NCI-H1048 (cell line): ENCODE measurements at places on chromosomes 16 and 17.

GRCh38 chr16:58121132-58121531 is 8.0 kb downstream of the CFAP20 start:
- no peak for DNase-seq

- DNase-seq: no peak
Observed at GRCh38 chr16:3038896-3039295, 2.2 kb upstream of the BICDL2 start.

DNA sequence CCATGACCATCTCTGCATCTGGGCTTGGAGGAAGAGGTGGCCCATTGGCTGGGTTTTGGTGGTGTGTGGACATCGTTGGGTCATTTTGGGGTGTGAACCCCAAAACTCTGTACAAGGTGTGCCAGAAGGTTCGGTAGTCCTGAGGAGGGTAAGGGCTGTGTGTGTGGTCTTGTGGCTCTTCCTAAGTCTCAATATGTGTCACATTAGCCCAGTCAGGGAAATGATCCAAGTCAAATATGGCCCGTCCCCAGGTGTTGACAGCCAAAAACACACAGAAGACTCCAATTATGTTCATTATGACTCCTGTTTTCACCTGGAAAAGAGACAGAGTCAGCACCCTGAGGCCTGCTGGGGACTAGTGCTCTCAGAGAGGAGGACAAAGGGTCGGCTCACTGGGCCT is 27.1 kb downstream of the SLC13A5 start:
- no peak for DNase-seq

- DNase-seq: no peak
Observed at GRCh38 chr17:14469971-14470370, 169.1 kb downstream of the HS3ST3B1 start.

GRCh38 chr16:26665166-26665939 is 401.4 kb upstream of the C16orf82 start:
- DNase-seq: no peak

GRCh38 chr16:85924675-85925074 is 25.7 kb downstream of the IRF8 start:
- DNase-seq: no peak
